ENCODE measurements at places on chromosomes 3 and 15. TPM values are rescaled to one million over a fixed set of nuclear protein-coding genes. Genes with fewer than 3 reads are reported as not detected.

DNA sequence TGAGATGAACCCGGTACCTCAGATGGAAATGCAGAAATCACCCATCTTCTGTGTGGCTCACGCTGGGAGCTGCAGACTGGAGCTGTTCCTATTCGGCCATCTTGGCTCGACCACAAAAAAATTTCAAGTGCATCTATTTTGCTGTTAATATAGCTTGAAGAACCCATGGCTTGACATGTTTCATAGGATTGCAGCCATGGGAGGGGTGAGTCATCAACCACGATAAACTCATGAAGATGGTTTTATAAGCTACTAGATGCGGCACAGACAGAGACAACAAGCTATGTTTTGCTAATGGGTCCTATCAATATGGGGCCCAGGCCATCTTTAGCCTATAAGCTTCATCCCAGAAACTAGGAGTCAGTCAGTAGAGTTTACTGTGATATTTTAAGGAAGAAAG, 100.4 kb upstream of the PHLDB2 start:
- peaks cover 7% of the 10 kb centered on the region for H3K4me1 ChIP-seq
- H3K36me3 ChIP-seq, result no peaks in the 10 kb centered on the region
- no peak overlapping the region for H3K4me3 ChIP-seq
- DNase-seq, result no peak
- no peaks in the 10 kb centered on the region for H3K27me3 ChIP-seq
- no peak overlapping the region for H3K27ac ChIP-seq

DNA sequence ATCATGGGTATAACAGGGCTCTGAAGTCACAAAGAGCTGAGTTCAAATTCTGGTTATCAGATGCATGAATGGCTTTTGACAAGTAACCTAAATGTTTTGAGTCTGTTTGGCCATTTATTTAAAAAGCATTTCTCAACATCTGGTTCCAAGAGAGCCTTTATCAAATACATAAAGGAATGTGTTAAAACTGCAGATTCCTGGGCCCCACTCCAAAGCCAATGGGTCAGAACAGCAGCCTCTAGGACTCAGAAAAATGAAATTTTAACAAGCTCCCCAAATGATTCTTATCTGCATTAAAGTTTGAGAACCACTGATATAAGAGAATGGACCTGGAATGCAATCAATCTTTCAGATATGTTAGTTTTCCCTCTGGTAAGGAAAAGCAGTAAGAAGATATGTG, 3.4 kb downstream of the B4GALT4 start:
- H3K4me1 ChIP-seq, result no peaks in the 10 kb centered on the region
- no peak overlapping the region for H3K4me3 ChIP-seq
- H3K36me3 ChIP-seq, result no peaks in the 10 kb centered on the region
- no peak overlapping the region for H3K27ac ChIP-seq
- no peaks in the 10 kb centered on the region for H3K27me3 ChIP-seq

DNA sequence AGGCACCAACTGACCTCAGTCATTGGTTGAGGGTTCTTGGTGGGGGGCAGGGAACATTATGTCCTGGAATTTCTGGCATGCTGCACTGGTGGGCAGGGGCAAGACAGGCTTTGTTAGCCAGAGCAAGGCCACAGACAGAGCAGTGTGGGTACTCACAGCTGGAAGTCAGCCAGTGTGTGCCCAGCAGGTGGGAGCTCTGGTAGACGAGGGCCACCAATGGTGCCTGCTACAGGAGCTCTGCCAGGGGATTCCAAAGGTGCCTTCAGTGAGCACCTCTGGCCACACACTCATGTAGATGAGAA, 31.3 kb downstream of the CYP8B1 start:
- no peak for DNase-seq
- no peaks in the 10 kb centered on the region for H3K27me3 ChIP-seq
- H3K36me3 ChIP-seq, result no peaks in the 10 kb centered on the region
- H3K4me3 ChIP-seq, result no peak overlapping the region
- peaks cover 5% of the 10 kb centered on the region for H3K4me1 ChIP-seq

DNA sequence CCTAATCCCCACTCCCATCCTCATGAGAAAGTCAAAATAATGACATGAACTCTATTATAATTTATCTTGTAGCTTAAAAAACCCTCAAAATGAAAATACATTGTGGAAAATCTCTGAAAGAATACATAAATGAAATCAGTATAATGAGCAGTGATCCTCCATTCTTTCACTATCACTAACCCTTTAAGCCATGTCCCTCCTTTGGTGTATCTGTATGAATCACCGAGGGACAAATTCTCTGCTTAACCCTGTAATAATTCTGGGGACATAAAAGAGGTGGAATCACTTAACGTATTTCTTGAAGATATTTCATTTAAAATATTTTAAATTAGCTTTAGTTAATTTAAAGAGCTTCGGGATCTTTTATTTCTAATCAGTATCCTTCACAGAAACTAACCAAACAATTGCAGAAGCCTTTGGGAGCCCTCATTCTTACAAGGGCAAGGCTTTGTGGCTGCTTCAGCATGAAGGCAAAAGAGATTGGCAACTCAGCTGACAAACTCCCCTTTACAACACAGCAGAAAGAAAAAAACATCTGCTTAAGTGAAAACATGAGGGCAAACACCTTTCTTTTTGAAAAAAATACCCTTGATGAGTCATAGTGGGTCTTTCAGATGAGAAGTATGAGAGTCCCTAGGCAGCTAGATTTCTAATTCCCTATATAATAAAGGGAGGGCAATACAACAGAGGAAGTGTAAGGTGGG, 44.0 kb upstream of the ALCAM start:
- no peaks in the 10 kb centered on the region for H3K27me3 ChIP-seq
- no peak overlapping the region for H3K27ac ChIP-seq

- no peaks in the 10 kb centered on the region for H3K36me3 ChIP-seq
- H3K27me3 ChIP-seq, result no peaks in the 10 kb centered on the region
- no peak overlapping the region for H3K27ac ChIP-seq
- no peak overlapping the region for H3K4me3 ChIP-seq
- no peaks in the 10 kb centered on the region for H3K4me1 ChIP-seq
Measured at GRCh38 chr3:189537135-189537534, 94.1 kb upstream of the TP63 start.

DNA sequence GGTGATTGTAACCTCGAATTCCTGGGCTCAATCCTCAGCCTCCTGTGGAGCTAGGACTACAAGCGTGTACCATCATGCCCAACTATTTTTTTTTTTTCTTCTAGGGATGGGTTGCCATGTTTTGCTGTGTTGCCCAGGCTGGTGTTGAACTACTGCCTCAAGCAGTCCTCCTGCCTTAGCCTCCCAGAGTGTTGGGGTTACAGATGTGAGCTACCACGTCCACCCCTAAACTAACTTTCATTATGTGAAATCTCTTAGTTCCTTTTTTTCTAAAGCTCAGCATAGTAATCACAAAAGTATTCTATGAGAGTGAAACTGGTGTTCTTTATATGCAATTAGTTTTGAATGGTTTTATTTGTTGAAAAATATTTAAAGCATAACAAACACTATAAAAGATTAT, 92.1 kb downstream of the XRN1 start:
- no peak for DNase-seq
- no peaks in the 10 kb centered on the region for H3K27me3 ChIP-seq
- H3K36me3 ChIP-seq, result peaks cover 2% of the 10 kb centered on the region
- no peaks in the 10 kb centered on the region for H3K4me1 ChIP-seq
- H3K27ac ChIP-seq, result no peak overlapping the region

DNA sequence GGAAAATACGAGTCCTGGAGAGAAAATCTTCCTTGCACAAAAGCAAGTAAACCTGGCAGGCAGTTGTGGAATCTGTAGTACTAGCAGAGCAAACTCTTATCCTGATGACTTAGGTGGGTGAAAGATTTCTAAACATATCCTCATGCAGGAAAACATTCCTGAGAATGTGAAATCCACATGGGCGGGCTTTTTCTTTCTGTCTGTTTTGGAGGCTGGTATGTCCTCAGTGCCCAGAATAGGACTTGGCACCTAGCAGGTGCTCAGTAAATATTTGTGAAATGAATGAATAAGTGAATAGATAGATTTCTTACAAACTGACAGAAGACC, 53.3 kb downstream of the FAM174B start:
- no peaks in the 10 kb centered on the region for H3K36me3 ChIP-seq
- DNase-seq, result no peak
- H3K27ac ChIP-seq, result no peak overlapping the region
- H3K27me3 ChIP-seq, result no peaks in the 10 kb centered on the region
- no peak overlapping the region for H3K4me3 ChIP-seq

DNA sequence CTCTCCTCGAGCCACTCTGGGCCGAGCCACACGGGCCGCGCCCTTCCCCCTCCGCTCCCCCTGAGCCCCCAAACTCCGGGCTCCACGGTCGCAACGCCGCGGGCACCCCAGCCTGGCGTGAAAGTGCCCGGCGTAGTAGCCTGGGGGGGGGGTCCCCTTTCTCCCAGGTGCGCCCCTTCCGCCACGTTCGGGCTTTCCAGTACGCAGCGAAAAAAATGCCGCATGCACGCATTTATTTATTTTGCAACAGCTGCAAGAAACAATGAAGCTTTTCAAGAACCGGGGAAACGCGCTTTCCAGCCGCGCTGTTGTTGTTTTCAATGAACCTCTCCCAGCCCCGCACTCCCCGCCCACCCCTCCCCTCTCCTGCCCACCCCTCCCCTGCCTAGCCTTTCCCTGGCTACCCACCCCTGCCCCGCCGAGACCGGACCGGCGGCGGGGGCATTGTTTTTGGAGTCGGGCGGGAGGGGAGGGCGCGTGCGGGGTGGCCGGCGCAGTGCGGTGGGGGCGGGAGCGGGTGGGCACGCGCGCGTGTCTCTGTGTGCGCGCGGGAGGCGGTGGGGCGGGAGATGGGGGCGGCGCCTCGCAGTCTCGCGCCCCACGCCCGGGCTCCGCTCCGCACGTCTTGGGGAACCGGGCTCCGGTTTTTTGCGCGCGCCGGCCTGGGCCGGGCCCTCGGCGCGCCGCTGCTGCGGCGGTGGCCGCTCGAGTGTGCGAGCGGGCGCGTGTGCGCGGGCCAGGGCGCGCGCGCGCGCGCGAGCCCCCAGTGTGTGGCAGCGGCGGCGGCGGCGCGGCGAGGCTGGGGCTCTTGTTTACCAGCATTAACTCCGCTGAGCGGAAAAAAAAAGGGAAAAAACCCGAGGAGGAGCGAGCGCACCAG, at the start of gene IGF1R:
IGF1R (plus strand) TSS at position 766 of the 880 bp plus-strand sequence. CDS start 1,043 bp downstream, outside the sequence.
- no peaks in the 10 kb centered on the region for H3K27me3 ChIP-seq
- H3K36me3 ChIP-seq, result no peaks in the 10 kb centered on the region
- peak within 1 kb of the TSS; percentile 99 for H3K4me3 ChIP-seq
- no peaks in the 10 kb centered on the region for H3K4me1 ChIP-seq
- peak within 1 kb of the TSS; percentile 69 for H3K27ac ChIP-seq

- H3K4me1 ChIP-seq, result no peaks in the 10 kb centered on the region
- no peak overlapping the region for H3K27ac ChIP-seq
- peaks cover 2% of the 10 kb centered on the region for H3K36me3 ChIP-seq
- DNase-seq, result no peak
- no peaks in the 10 kb centered on the region for H3K27me3 ChIP-seq
Measured at GRCh38 chr3:197881270-197881969, 68.6 kb upstream of the RPL35A start.

- no peaks in the 10 kb centered on the region for H3K27me3 ChIP-seq
- DNase-seq, result no peak
- no peaks in the 10 kb centered on the region for H3K4me1 ChIP-seq
- no peak overlapping the region for H3K27ac ChIP-seq
- H3K36me3 ChIP-seq, result no peaks in the 10 kb centered on the region
Measured at GRCh38 chr3:32454731-32455608, 47.7 kb downstream of the CMTM6 start.

DNA sequence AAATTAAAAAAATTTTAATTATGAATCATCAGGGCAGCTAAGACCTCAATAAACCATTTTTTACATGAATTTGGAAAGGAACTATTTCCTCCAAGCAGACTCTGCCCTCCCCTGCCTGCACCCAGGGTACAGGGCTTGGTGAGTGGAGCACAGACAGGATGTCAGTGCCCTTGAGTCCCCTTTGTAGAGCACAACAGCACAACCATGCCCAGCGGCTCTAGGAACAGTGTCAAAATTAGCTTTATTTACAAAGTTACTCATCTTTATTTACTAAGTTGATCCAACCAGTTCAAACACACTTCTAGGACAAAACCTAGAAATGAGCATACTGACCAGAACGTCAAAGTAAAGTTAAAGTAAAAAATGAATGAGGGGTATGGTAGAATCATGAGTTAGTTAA, 90.6 kb upstream of the TSC22D2 start:
- H3K27ac ChIP-seq, result no peak overlapping the region
- H3K4me3 ChIP-seq, result no peak overlapping the region
- peaks cover 1% of the 10 kb centered on the region for H3K4me1 ChIP-seq

GRCh38 chr3:94862703-94863102, 799.8 kb downstream of the NSUN3 start:
- no peak for DNase-seq
- H3K27ac ChIP-seq, result no peak overlapping the region
- no peaks in the 10 kb centered on the region for H3K4me1 ChIP-seq
- H3K36me3 ChIP-seq, result no peaks in the 10 kb centered on the region
- no peak overlapping the region for H3K4me3 ChIP-seq

GRCh38 chr3:128917291-128917690, 37.9 kb downstream of the ACAD9 start:
- no peak for DNase-seq
- no peaks in the 10 kb centered on the region for H3K27me3 ChIP-seq
- H3K4me3 ChIP-seq, result no peak overlapping the region
- peaks cover 7% of the 10 kb centered on the region for H3K36me3 ChIP-seq
- no peak overlapping the region for H3K27ac ChIP-seq

- no peaks in the 10 kb centered on the region for H3K36me3 ChIP-seq
- no peak overlapping the region for H3K4me3 ChIP-seq
- H3K4me1 ChIP-seq, result no peaks in the 10 kb centered on the region
- DNase-seq, result no peak
- H3K27me3 ChIP-seq, result no peaks in the 10 kb centered on the region
Measured at GRCh38 chr3:62832553-62832952, 42.7 kb downstream of the CADPS start.

DNA sequence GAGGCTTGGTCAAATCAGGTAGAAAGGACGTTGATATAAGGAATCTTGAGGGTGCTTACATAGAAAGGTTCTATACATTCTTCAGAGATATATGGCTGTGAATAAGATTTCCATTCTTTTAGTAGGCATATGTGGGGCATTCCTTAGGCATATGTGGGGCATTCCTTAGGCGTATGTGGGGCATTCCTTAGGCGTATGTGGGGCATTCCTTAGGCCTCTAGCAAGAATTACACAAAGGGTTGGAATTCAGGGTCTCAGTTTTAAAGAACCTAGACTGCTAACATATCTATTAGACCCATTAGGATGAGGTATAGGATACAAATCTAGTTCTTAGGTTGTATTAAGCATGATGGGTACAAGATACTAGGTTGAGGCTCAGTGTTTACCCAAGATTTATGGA, 607.8 kb downstream of the SI start:
- H3K4me3 ChIP-seq, result no peak overlapping the region
- H3K36me3 ChIP-seq, result no peaks in the 10 kb centered on the region
- DNase-seq, result no peak
- no peak overlapping the region for H3K27ac ChIP-seq

FOXB1 gene
- not detected for total RNA-seq

PPCDC gene
- 8.2 TPM for total RNA-seq

LRRIQ4 gene
- total RNA-seq, result not detected

SYNPR gene
- not detected for total RNA-seq

FEZF2 gene
- not detected for total RNA-seq

POLQ gene
- total RNA-seq, result 0.63 TPM

CILP gene
- total RNA-seq, result 170 TPM

ATP13A3 gene
- 127 TPM for total RNA-seq
